BJ (cell line): ENCODE measurements at places on chromosomes 13 and 19.

DNA sequence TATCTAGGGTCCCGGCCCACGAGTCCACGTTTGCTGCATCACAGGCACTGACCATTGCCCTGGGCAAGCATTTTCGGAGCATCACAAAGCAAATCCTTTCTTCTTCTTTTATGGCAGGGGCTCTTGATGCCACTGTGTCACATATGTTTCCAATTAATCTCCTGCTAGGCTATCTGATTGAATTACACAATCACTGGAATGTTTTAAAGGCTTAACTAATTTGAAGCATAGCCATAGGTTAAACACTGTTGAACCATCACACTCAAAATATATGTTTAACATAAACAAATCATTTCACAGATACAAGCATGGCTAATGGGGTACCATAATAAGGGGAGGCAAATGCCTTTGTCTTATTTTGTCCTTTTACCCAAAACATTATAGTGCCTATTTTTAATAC lies 338.3 kb downstream of the POU4F1 start:
- no peak for DNase-seq

GRCh38 chr13:85665286-85665685 lies 133.9 kb downstream of the SLITRK6 start:
- no peak for DNase-seq

GRCh38 chr13:100815476-100816046 lies 141.0 kb upstream of the TMTC4 start:
- no peak for DNase-seq

DNA sequence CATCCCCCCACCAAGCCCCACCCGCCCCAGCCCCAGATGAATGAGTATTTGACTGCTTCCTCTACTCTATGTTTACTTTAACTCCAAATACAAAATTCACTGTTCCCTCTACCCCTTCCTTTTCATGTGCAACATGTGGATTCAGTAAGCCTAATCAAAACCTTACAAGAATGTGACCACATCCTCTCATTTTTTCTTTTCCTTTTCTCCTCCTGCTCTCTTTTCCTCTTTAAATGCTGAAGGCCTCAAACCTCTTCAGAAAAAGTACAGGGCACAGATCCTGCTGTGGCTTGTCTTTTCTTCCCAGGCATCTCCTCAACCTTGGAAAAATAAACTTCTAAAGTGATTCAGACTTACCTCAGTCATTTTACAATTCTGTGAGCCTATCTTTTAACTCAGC lies 119.0 kb downstream of the MYCBP2 start:
- peak; percentile 85 for DNase-seq

DNA sequence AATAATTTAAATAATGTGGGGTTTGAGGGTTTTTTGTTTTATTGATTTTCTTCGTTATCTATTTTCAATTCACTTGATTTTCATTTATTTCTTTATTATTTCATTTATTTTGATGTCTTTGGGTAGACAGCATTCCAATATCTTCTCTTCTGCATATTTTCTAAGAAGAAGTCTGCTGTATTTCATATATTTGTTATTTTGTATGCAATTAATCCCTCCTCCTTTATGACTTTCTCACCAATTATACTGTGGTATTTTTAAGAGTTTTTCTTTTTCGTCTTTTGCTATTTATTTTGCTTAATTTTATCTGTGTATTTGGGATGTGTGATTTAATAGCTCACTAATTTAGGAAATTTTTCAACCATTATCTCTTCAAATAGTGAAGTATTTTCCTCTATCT lies 1444.4 kb upstream of the MIR17HG start:
- DNase-seq, result no peak

- no peak for DNase-seq
Observed at GRCh38 chr13:100610391-100611347, 22.1 kb upstream of the GGACT start.

GRCh38 chr13:94444826-94445225 lies 34.7 kb downstream of the DCT start:
- no peak for DNase-seq

DNA sequence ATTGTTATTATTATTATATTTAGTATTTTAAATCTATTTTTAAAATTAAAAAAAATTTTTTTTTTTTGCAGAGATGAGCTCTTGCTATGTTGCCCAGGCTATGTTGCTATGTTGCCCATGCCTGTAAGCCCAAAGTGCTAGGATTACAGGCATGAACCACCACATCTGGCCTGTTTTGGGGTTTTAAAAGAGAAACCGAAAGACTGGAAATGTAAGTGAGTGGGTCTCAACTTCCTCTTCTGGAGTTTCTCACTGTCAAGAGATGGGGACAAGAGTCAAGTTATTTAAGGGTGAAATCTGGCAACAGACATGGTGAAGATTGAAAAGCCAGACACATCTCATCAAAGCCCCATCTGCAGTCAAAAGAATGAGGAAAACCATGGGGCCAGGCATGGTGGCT lies 4.2 kb upstream of the OR7G3 start:
- no peak for DNase-seq

DNA sequence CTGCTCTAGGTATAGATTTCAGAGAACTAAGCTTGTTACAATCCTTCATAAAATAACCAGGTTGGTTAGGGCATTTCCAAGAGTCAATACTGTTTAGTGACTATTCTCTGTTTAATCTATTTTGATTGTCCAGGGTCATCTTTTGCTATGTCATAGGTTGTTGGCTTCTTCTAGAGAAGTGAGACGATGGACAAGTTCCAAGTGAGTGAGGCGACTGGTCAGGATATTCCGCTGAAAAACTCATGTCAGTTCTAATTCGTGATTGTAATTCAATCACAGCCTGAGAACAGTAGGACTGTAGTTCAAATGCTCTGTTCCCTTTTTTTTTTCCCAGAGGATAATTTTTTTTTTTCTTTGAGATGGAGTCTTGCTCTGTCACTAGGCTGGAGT lies 15.8 kb upstream of the ALOX5AP start:
- DNase-seq, result no peak

DNA sequence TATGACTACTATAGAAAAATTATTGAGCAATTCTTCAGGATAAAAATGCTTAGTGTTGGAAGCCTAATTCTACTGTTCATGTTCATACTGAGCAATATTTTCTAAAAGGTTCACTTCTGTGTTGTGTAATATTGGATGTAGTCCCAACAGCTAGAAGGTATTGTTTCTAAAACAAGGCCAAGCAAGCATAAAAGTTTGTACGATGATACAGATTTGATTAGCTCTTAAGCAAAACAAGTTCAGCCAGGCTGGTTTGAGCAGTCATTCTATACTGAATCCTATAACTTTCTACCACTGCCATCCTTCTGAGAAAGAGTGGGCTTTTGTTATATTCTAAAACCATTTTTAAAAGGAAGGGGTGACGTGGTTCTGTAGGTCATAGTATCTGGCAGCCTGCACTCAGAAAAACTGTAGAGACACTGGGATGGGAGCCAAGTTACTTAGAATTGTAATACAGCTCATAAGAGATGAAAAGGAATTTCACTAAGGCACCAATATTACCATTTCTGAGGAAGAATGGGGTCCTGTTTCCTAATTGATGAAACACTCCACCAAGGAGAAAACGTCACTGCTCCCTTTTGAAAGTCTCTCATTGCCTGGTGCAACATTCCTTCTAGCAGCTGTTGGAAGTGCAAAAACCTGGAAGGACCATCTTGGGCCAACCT lies 275.0 kb upstream of the DACH1 start:
- DNase-seq, result no peak

DNA sequence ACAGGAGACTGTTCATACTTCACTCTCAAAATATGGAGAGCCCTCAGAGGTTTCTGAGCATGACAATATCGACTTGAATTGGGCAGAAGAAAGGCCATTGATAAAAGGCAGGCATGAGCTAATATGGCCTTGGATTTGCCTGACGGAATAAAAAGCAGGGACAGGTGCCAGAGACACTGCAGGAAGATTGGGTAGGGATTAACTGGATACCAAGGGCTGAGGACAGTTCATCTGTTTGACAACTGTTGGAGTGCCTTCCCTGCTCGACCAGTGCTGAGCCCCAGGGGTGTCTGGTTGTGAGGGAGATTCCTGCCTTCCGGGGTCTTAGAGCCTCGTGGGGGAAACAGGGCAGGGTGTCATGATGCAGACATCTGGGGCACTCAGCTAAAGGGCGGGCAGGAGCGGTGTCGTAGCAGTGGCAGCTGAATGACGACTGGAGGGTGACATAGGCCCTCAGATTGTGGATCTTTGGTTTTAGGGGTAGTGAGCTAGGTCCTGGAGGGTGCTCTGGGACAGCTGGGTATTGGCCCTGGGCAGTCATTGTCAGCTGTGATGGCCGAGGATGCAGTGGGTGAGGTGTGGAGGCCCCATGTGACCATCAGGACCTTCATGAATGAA lies 12.3 kb downstream of the GATAD2A start:
- DNase-seq, result no peak

DNA sequence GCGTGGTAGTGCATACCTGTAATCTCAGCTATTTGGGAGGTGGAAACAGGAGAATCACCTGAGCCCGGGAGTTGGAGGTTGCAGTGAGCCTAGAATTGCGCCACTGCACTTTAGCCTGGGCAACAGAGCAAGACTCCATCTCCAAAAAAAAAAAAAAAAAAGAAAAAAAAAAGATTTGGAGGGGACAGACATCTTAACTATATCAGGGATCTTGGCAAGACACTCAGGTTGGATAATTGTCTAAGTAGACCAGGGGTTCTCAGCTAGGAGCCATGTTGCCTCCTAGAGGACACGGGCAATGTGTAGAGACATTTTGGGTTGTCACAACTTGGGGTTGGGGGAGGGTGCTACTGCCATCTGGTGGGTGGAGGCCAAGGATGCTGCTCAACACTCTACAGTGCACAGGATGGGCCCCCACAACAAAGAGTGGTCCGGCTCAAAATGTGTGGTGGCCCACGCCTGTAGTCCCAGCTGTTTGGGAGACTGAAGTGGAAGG lies 1.9 kb upstream of the ZNF580 start:
- DNase-seq, result no peak

DNA sequence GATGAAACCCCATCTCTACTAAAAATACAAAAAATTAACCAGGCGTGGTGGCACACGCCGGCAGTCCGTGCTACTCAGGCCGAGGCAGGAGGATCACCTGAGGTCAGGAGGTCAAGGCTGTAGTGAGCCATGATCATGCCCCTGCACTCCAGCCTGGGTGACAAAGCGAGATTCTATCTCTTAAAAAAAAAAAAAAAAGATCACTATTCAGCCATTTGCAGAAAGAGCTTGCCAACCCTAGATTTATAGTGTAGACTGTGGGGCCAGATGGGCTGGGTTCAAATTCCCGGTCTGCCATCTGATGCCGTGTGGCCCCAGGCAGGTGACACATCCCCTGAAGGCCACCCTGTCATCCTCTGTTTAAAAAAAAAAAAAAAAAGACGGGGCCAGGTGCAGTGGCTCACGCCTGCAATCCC lies 28.9 kb downstream of the SMIM24 start:
- DNase-seq, result no peak

- no peak for DNase-seq
Observed at GRCh38 chr19:18871543-18871942, 24.4 kb downstream of the CERS1 start.

- no peak for DNase-seq
Observed at GRCh38 chr19:32322541-32322940, 22.9 kb upstream of the ZNF507 start.

DNA sequence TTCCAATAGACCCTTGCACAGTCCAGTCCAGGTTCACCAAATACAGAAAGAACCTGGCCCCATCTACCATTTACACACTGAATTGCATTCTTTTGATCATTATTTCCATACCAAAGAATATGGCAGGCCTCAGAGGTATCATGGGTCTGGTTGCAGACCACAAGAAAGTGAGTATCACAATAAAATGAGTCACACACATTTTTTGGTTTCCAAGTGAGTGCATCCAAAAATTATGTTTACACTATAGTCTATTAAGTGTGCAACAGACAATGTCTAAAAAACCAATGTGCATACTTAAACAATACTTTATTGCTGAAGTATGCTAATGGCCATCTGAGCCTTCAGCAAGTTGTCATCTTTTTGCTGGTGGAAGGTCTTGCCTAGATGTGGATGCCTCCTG lies 105.3 kb downstream of the SPACA7 start:
- no peak for DNase-seq

DNA sequence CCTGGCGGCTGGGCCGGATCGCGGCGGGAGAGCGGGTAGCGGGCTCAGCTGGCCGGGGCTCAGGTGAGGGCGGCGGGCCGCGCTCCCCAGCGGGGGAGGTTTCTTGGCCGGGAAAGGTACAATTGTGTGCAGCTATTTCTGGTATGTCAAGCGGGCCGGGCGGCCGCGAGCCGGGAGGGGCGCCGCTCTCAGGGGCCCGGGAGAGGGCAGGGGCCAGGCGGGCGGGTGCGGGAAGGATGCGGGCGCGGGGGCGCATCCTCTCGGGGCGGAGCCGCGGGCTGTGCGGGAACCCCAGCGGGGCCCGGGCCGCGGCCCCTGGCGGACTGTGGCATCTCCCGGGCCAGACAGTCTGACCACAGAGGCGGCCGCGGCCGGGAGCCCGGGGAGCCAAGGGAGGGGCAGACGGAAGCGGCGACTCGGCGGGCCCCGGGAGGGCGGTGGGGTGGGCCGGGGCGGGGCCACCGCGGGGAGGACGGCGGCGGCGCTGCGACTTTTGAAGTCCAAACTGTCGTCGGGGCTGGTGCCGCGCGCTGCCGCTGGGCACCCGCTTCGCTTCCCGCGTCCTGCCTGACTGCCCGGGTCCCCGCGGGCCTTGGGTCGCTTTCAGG lies at the start of gene LMO7:
Gene LMO7, plus strand, starts transcription at position 503 of the 608 bp plus-strand sequence. CDS start 328 bp downstream, outside the sequence.
- no peak for DNase-seq

- no peak for DNase-seq
Observed at GRCh38 chr13:111175935-111176334, 60.8 kb downstream of the ARHGEF7 start.

- DNase-seq, result no peak
Observed at GRCh38 chr19:11581740-11582139, 4.3 kb upstream of the ACP5 start.

- no peak for DNase-seq
Observed at GRCh38 chr19:41706741-41707501, 1.5 kb upstream of the CEACAM5 start.

DNA sequence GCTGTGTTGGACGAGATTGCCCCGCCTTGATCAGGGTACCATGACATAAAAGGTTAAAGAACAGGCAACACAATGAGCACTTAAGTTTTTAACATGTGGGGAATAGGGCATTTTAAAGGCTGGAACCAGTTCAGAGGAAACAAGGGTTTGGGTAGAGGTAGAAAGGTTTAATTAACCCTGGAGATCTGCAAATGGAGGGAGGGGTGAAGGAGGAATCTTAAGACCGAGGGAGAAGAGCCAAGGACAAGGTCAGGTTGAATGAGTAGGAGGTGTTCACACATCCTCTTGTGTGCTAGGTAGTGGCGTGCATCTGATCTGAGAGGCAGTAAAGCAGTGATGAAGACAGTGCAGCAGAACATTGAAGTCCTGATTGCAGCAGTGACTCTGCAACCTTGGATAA lies 28.5 kb downstream of the SKA3 start:
- DNase-seq, result no peak
